ENCODE measurements at places on chromosomes 7 and 10.

DNA sequence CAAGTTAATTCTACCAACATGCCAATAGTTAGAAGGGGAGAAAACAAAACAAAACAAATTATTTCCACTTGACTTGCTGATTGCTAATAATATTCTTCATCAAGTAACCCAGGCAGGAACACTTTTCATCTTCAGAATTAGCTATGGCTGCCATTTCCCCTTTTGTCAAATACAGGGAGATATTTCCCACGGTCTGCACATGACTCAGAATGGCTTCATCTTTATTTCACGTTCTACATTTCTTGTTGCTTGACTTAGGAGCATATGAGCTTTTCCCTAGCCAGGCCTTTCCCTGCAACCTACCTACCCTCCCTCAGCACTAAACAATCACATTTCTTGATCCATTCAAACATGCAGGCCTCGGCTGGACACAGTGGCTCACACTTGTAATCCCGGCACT lies 6.5 kb downstream of the CPVL start:
- peak; percentile 52 for DNase-seq

DNA sequence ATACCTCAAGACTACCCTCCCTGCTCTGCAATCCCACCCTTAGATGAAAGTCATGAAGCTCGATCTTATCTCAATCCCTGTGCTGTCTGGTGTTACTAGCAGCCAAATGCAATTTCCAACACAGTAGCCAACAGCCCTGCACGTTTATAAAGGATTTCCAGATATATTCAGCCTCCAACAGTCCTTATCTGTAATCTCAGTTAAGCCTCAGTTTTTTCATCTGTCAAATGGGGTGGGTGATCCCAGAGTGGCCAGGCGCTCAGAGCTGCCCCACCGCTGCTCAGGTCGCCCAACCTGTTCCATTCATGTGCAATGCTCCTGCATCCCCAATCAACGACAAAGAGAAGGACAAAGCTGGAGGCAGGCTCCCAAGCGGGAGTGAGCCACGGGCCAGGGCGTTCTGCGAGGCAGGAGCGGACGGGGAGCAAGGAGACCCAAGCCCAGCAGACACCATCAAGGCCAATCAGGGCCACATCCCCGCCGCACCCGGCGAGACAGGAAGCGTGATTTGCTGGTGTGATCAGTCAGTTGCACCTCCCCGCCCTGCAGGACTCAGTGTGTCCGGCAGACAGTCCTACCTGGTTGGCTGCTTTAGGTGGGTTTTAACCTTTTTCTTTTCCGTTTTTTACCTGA lies 19.7 kb downstream of the PDGFA start:
- DNase-seq = no peak

GRCh38 chr10:58414270-58415041 lies 29.2 kb downstream of the TFAM start:
- peak; percentile 73 for DNase-seq

- no peak for DNase-seq
Measured at GRCh38 chr7:158063850-158064610, 523.6 kb downstream of the PTPRN2 start.

GRCh38 chr7:14236834-14237233 lies 247.4 kb upstream of the ETV1 start:
- DNase-seq = no peak

DNA sequence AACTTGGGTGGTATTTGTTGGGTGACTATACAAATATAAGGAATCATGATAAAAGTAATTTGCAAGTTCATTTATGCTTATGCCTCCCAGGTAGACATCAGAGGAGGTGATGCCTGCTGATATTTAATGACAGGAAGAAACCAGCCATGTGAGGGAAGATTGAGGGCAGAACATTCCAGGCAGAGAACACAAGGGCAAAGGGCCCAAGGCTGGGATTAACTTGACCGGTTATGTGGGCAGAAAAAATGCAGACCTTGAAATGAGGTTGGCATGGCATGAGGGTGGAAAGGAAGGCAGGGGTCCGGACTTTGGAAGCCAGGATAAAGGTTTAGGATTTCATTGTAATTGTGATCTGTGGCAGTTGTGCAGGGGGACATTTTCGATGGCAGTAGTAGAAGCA lies 68.0 kb upstream of the MTPN start:
- DNase-seq = no peak
